ENCODE measurements at places on chromosomes 6 and 20.

GRCh38 chr6:101404775-101405174, 11.3 kb downstream of the GRIK2 start:
- DNase-seq, result no peak

GRCh38 chr20:58449681-58450221, 60.7 kb downstream of the VAPB start:
- no peak for DNase-seq

- no peak for DNase-seq
These were observed 102.8 kb downstream of the DACT2 start for GRCh38 chr6:168216751-168217191.

DNA sequence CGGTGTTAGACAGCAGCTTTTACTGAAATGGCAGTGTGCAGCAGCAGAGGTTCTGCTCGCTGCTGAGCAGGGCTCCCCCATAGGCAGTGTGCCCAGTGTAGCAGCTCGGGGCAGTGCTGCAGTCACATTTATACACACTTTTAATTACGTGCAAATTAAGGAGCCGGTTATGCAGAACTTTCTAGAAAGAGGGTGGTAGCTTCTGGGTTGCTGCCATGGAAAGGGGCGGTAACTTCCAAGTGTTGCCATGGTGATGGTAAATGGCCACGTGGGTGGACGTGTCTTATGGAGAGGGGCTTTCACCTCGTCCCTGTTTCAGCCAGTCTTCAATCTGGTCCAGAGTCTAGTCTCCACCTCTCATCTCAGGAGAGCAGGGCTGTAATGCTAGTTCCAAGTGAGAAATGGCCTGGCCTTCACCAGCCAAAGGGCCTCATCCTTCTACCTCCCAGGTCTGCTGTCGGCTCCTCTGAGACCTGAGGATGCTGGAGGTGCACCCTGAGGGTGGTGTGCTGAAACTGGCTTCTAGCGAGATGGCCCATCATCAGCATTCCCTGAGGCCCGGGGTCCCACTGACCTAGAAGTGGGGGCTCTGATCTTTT, 180.5 kb upstream of the PMEPA1 start:
- DNase-seq, result no peak

DNA sequence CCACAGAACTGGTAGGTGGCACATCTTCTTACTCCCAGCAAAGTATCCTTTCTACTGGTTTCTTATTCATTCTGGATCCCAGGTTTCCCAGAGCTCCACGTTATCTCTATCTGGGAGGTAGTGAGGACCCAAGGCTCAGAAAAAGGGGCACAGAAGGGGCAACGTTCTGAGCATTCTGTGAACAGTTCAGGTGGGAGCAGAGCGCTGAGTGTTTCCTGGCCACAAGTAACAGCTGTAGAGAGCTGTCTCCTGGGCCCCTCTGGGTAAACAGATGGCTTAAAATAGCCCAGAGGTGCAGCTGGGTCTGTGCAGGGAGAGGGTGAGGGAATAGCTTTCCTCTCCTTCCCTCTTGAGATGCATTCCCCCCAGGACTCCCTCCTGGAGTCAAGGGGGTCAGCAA, 2.1 kb downstream of the APOBEC2 start:
- no peak for DNase-seq

GRCh38 chr6:148530394-148530953, 187.8 kb downstream of the SASH1 start:
- DNase-seq, result no peak

DNA sequence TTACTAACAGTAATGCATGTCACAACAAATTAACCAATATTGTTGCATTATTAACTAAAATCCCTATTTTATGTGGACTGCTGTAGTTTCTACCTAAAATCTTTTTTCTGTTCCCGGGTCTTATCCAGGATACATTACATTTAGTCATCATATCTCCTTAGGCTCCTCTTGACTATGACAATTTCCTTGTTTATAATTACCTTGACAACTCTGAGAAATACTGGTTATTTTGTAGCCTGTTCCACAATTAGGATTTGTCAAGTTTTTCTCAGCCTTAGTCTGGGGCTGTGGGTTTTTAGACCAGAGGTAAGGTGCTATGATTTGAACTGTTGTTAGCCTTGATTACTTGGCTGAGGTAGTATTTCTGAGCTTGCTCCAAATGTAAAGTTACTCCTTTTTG, 3.7 kb downstream of the FBXO5 start:
- DNase-seq, result no peak

GRCh38 chr6:138115877-138116660, 8.8 kb upstream of the PERP start:
- DNase-seq, result no peak

DNA sequence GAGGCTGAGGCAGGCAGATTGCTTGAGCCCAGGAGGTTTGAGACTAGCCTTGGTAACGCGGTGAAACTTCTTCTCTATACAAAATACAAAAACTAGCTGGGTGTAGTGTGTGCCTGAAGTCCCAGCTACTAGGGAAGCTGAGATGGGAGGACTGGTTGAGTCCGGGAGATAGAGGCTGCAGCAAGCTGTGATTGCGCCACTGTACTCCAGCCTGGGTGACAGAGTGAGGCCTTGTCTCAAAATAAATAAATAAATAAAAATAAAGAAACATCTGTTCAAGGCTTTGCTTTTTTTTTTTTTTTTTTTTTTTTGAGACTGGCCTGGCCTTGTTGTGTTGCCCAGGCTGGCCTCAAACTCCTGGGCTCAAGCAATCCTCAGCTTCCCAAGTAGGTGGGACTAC, 23.7 kb upstream of the SLC23A2 start:
- no peak for DNase-seq

DNA sequence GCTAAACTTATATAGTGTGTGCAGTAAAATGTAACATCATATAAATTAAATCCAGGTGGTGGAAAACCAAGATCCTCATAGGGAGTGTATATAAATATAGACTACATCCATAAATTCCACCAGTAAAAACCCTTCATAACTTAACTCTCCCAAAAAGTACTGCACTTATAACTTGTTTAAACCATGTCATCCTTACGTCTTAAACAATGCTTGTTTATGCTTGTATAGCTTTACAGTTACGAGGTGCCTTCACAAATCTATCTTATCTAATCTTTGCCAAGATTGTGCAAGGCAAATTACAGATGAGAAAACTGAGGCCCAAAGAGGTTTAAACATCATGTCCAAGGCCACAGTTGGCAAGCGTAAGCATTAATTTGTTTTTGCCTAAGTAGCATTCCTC, 71.3 kb downstream of the BCAS1 start:
- DNase-seq, result no peak

DNA sequence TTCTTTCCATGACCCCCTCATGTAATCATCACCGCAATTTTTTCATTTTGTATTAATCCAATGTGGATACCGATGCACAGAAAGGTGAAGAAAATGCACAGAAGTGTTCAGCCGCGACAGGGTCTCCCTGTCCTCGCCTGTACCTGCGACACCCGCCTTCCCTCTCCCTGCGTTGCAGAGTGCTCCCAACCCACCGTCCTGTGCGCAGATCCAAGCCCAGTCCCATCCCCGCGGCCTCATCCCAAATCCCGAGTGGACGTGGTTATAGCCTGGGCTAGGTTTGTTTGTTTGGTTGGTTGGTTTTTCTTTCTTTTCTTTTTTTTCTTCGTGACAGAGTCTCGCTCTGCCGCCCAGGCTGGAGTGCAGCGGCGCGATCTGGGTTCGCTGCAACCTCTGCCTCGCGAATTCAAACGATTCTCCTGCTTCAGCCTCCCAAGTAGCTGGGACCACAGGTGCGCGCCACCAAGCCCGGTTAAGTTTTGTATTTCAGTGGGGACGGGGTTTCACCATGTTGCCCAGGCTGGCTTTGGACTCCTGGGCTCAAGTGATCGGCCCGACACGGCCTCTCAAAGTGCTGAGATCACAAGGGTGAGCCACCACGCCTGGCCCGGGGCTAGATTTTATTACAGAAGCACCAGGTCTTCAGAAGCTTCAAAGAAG, 536 bp upstream of the RAET1G start:
- DNase-seq, result no peak

- no peak for DNase-seq
These were observed 11.6 kb upstream of the CD164 start for GRCh38 chr6:109393886-109394281.

DNA sequence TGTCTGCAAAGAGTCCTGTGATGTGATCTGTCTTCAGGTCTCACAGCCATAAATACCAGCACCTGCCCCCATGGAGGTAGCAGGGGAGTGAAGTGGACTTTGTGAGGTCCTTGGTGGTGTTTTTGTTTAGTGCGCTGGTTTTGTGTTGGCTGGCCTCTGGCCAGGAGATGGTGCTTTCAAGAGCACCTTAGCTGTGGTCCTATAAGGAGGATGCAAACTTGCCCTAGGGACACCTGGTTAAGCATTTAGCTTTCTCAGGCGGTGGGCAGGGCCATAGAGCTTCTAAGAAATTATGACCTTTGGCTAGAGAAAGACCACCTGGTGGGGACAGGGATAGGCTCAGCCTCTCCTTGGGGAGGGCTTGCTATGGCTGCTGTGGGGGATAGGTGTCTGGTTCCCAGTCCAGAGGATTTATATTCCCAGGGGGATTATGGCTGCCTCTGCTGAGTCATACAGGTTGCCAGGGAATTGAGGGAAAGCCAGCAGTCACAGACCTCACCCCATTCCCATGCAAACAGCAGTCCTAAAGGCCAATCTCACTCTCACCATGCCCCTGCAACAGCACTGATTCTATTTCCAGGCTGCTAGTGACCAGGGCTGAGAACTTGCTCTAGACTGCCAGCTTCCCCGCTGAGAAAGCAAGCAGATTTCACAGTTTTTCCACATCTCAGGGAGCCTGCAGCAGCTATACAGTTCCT, 259.3 kb downstream of the TFAP2B start:
- DNase-seq, result no peak

- DNase-seq, result no peak
These were observed 34.8 kb downstream of the MDFI start for GRCh38 chr6:41672816-41673703.

DNA sequence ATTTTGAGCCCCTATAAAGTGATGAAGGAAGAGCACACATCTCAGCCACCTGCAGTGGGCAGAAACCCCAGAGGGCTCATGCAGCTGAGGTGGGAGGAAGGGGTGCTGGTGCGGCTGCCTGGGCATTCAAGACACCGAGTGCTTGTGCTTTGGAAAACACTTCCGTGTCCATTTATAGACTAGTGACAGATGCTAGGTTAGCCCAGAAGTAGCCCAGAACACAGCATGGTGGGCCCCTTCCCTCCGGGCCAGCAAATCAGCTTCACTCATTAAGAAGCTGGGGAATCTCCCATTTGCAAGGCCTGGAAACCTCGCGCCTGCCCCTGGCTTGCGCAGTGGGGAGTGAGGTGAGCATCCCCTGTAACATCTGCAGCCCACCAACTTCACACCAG, 12.9 kb downstream of the BEND3 start:
- DNase-seq, result no peak

- DNase-seq, result peak; percentile 63
These were observed 516 bp downstream of the TCP11 start for GRCh38 chr6:35140639-35141006.

DNA sequence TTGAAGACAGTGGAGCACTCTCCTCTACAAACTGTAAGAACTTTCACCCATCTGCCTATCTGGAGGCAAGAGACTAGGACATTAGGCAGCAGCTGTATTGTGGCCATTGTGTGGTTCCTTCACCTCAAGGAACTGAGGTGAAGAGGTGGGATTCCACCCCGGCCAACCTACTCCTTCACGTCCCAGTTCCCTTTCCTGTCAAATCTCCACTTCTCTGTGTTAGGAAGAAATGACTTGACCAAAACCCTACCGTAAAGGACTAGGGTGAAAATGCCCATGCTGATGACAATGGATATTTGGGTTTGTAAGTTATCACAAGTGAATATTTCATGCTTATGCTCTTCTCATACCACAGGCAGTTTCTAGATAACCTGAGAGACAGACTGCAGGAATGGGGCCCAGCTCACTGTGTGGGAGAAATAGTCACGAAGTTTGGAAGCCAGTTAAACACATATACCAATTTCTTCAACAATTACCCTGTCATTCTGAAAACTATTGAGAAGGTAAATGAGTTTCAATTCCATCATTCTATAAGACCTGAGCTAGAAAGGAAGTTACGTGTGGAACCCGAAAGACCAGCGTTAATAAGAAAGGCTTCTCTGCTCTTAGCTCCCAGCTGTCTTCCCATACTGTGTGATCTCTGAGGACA, 86.6 kb downstream of the ECT2L start:
- DNase-seq, result no peak
